Choroid plexus epithelial cell (primary cell): ENCODE measurements at places on chromosomes 12 and 14.

- DNase-seq, result no peak
Measured at GRCh38 chr12:83114966-83115365, 428.3 kb downstream of the TMTC2 start.

- DNase-seq, result no peak
Measured at GRCh38 chr14:54146601-54147000, 190.0 kb upstream of the BMP4 start.

DNA sequence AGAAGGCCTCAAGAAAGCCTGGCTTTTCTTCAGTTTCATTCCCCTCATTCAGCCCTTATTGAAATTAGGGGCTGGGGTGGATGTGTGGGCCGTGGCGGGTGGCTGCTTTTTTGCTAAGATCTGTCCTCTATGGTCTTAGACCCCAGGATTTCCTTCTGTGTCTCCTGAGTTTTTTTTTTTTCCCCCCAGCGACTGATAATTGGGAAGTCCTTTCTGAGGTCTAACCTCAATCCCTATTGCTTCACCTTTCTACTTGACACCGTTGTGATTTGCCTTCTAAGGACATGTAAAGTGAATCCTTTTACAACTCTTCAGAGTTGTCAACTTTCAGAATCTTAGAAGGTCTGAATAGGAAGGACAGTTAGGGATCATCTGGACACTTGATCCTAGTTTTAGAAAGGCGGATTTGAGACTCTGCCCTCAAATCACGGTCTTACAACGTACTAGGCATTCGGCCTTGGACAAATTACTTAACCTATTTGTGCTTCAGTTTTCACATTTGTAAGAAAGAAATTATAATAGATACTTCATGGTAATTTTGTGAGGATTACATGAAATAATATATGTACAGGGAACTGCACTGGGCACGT lies 4.4 kb downstream of the GPR84 start:
- no peak for DNase-seq

GRCh38 chr14:68747393-68747792 lies 45.5 kb downstream of the ZFP36L1 start:
- DNase-seq, result no peak

DNA sequence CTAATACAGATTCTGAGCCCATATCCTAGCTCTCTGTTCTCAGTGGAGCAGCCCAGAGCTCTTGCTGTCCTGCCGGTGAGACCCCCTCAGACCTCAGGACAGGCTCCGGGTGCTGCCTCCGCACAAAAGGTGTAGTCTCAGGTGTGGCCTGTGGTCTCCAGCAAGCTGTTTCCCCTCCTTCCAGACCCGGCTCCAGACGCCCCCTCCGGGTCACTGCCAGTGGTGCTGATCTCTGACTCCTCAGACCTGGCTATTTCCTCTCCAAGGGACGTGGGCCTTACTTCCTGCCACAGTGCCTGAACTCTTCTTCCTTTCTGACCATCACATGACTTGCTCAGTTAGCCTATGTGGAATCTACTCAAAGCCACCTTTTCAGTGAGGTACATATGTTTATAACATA lies 337.5 kb downstream of the GLT1D1 start:
- DNase-seq, result no peak

DNA sequence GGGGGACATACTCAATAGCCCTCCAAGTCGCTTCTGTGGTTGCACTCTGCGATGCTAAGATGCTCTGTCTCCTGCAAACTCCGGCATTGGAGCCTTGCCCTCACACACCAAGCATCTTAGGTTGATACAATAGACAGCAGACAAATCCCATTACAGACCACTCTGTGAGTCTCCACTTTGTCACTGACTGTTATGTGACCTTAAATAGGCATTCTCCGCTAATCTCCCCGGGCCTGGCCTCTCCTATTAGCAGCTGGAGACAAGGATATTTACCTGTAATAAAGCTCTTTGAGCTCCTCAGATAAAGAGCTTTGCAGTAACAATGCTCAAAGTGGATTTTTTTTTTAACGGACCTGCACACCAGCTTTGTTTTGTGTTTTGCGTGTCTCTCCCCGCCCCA lies 479.7 kb upstream of the TBX3 start:
- DNase-seq, result no peak

DNA sequence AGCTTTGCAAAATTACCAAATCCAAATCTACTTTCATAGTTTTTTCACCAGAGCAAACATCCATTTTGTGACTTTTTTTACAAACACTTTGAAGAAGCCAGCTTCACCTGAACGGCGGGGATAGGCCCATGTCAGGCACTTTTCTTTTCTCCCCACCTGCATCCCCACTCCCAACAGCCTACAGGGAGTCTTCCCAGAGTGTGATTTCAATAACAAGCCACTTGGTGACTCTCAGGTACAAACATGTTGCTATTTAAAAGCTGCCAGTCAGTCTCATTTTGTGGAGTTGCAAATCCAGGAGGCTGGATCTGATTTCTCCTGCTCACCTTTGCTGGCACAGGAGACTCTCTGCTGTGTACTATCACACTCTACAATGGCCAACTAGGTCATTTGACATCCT lies 285.5 kb downstream of the KCNH5 start:
- DNase-seq, result no peak

DNA sequence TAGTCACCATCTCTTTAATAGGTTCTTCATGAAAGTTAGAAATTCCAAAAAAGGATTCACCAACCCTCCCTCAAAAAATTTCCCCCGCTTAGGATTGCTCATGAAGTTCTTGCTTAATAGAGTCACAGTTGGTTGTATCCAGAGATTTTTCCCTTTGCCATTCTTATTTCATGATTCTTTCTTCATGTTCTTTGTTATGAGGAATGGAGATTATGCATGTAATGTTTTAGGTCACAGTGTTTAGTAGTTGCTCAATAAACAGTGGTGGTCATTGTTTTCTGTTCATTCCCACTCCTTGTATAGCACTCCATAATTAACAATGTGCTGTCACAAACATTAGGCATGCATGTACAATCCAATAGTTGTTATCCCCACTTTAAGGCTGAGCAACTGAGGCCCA lies 51.2 kb upstream of the RTRAF start:
- peak; percentile 57 for DNase-seq

DNA sequence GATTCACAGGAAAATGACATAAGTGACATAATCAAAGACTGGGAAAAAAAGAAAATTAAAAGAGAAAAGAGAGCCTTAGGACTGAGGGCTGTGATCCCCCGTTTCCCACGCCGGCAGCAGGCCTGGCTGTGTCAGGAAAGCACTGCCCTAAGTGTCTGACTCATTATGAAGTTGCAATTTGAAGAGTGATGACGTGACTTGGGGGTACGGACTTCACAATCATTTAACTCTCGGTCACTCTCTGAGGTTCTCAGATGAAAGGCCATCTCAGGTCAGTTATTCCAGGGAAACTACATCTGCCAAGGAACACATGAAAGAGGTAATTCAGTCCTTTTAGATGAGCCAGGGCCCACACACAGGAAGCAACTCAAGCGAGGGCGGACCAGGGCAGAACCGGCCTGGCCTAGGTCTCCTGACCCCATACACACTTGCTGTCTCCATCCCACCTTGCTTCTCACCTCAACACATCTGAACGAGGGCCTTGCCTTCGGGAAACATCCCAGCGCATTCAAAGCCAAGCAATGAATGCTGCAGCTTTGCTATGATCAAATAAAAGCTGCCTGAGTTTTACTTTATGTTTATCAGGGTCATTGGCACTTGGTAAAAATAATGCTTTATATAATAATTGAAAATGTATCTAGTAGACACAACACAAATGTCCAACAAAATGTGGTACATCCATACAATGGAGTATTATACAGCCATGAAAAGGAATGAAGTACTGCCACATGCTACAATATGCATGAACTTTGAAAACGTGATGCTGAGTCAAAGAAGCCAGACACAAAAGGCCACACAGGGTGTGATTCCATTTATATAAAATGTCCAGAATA lies 2.7 kb downstream of the SSH1 start:
- DNase-seq, result peak; percentile 97

GRCh38 chr12:10098791-10099190 lies at the start of gene CLEC1A:
Gene CLEC1A, minus strand, starts transcription at chr12:10098985. Its CDS starts 63 bp downstream, at chr12:10098922.
- DNase-seq, result peak; percentile 15

DNA sequence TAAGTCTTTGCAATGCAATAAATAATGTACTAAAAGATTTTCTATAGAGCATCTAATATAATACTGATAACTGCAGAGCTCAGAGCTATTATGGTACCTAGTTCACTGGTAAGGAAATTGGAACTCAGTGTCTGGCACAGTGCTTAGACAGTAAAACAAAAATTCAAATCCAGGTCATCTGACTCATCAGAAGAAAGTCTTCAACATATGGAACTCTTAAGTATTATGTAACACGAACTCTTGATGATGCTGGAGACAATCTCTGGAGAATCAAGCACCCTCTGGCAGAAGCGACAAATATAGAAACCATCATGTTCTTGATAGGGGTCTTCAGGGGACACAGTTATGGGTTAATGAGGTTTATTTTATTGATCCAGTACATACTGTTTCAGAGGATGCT lies 37.3 kb upstream of the TRHDE start:
- DNase-seq, result peak; percentile 30
